Stimulated activated CD4-positive, alpha-beta T cell treated with anti-CD3 and anti-CD28 coated beads, Interleukin-1b, Interleukin-23, amount 100 ng/mL, for 48 hours (primary cell): ENCODE measurements at places on chromosomes 3 and 15.
A peak's percentile ranks its signal among the peaks of the same experiment; 100 is the strongest.

DNA sequence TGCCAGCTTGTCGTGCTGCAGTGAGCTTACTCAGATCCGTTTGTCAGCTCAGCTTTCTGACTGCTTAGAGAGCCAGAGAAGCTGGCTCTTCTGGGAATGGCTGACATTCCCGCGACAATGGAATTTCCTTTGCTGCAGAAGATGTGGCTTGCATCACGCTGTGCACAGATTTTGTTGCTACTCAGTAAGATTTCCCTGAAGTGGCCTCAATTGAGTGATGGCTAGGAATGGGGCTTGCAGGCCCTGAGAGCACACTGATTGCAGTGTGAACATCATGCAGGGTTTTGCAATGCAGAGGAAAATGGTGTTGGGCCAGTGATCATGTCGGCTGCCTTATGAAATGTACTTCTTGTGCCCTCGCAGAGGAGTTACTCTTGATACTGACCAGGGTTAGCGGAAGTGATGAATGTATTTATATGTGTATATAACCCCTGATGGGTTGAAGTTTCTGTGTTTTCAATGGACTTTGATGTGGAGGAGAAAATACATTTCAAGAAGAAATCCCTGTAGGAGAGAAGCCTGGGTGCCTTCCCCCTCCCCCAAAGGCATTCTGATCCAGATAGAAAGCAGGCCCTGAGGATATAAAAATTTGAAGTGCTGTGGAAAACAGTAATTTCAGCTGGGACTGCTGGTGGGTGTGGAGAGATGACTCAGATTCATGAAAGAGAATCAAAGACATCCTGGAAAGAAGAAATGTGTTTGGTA is 102.5 kb upstream of the PDZRN3 start:
- no peak for DNase-seq

- DNase-seq, result no peak
Measured at GRCh38 chr3:168952551-168952950, 711.0 kb downstream of the MECOM start.

DNA sequence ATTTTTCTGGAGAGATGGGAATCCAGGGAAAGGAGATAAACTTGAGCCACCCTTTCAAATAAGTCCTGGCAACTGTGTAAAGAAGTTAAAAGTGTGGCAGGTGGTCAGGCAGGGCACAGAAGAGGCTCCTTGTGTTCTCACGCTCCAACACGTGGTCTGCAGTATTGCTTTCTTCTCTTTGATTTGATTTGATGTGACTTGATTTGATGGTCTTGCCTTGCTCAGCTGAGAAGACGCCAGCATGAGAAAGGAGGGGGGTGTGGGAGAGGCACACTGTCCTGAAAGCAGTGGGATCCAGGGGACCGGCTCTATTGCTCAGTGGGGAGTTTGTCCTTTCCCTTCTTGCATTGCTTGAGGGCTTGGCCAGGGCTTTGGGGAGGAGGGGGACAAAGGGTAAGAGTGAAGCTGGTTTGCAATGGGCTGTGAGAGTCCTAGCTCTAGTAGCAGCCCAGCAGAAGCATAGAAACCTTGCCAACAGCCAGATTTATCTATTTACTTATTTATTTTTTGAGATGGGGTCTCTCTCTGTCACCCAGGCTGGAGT is 25.7 kb upstream of the NEO1 start:
- no peak for DNase-seq

DNA sequence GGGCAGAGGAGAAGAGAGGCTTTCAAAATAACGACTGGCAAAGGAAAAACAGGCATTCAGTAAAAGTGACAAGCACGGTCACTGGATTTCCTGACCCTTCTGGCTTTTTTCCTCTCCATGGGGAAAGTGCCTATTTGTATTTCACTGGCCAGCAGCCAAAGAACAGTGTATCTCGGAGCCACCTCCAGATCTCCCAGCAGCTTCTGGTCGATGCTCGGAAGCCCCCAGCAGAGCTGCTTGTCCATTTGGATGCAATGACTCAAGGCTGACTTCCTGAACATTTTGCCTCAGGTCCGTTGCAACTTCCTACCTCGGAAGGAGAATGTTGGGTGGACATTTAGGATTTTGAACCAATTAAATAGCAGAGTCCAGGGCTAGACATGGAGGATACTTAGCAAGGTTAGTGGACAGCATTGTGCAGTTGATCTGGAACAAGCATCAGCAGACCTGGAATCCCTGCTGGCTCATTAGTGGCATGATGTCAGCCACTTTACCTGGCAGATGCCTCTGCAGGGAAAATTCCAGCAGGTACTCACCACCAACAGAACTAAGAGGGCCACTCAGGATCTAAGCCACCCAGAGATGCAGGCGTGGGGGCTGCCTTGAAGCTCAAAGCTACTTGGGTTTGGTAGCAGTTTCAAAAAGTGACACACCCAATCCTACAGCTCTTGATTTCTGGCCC is 1.1 kb downstream of the FAM107A start:
- DNase-seq, result no peak

GRCh38 chr3:44045476-44046275 is 196.0 kb upstream of the TOPAZ1 start:
- DNase-seq, result no peak

DNA sequence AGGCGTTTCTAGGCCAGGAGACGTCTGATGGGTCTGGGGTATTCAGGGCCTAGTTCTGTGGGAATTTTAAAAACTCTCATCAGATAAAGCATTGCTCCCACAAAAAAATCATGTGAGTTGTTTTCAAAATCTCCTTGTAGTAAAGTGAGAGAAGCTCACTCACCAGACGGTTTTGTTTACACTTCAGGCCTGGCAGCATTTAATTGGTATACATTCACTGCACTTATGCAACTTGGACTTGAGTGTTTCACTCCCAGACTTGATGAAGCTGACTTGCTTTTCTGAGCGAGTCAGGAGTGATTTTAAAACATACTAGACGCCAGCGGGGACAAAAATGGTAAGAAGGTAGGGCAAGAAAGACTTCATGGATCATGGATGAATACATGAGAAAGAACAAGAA is 75.2 kb downstream of the SLCO3A1 start:
- no peak for DNase-seq

DNA sequence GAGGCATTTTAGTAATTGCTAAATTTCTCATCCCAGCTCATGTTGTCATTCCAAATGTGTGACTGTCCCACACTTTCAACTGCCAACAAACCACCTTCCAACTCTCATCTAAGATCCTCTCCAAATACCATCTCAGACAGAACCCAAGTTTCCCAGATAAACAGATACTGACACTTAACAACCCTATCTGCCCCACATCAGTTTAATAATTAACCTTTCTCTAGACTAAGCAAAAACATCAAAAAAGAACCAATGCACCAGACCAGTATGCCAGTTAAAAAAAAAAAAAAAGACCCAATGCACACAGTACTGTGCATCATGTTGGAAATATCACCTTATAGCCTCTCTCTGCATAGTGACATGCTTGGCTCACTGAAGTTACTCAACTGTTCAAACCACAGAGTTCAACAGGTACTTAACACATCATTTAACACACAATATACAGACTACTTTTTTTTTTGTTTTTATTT is 5.5 kb downstream of the SFMBT1 start:
- no peak for DNase-seq

- DNase-seq, result no peak
Measured at GRCh38 chr3:151439652-151440125, 21.2 kb downstream of the IGSF10 start.

- DNase-seq, result no peak
Measured at GRCh38 chr3:99295836-99296235, 342.6 kb upstream of the COL8A1 start.

DNA sequence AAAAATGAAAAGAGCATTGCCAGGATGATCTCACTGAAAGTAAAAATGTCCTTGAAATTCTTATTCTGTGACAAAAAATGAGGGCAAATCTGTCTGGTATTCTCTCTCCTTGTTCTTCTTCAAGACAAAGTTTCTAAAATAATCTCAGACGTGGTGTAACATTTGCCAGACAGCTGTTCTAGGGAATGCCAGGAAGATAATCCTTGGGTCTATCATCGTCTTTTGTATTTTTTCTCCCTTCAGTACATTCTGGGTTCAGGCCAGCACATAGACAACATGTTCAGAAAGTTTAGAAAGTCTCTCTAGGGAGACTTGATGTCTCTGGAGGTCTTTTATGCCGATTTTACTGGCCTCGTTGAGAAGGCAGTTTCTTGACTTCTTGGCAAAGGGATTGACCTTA is 121.2 kb upstream of the HES1 start:
- DNase-seq, result no peak

DNA sequence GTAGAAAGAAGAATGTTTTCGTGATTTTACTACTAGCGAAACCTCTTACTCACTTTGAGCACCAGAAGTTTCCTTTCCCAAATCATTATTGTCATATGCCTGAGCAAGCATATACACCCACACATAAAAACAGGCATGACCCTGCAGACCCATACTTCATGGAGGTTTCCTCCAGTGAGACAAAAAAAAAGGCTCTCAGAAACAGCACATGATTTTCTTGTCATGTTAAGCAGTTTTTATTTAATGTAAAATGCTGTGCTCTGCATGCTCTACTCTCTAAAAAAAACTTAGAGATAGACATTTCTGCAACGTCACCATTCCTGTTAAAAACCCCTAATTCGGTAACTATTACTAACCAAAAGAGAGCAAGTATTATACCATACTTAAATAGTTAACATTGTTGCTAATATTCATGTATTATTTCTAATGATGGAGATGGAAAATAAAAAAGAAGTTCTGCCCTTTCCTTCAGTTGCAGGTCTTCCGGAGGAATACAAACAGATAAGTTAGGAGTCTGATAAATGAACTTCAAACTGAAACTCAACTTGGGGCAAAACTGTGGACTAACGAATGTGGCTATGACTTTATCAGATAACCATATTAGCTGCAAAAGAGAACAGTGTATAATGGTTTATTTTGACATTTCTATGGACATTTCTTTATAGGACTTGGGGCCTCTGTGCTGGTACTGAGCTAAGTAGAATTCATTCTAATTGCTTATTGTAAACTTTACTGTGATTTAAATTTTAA is 15.9 kb downstream of the CD200R1 start:
- peak; percentile 24 for DNase-seq

- no peak for DNase-seq
Measured at GRCh38 chr3:40782111-40782721, 257.5 kb downstream of the ZNF621 start.

- no peak for DNase-seq
Measured at GRCh38 chr3:106826791-106827311, 550.4 kb upstream of the CCDC54 start.

DNA sequence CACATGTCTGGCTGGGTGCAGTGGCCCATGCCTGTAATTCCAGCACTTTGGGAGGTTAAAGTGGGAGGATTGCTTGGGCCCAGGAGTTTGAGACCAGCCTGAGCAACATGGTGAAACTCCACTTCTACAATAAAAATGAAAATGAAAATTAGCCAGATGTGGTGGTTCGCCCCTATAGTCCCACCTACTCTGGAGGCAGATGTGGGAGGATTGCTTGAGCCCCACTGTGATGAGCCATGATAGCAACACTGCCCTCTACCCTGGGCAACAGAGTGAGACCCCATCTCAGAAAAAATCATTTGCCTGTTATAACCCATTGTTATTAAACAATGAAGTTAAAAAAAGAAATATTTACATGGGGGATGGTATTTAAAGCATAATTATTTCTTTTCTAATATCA is 240.1 kb upstream of the ZPLD1 start:
- no peak for DNase-seq

- DNase-seq, result no peak
Measured at GRCh38 chr15:70714565-70714964, 48.8 kb downstream of the UACA start.

DNA sequence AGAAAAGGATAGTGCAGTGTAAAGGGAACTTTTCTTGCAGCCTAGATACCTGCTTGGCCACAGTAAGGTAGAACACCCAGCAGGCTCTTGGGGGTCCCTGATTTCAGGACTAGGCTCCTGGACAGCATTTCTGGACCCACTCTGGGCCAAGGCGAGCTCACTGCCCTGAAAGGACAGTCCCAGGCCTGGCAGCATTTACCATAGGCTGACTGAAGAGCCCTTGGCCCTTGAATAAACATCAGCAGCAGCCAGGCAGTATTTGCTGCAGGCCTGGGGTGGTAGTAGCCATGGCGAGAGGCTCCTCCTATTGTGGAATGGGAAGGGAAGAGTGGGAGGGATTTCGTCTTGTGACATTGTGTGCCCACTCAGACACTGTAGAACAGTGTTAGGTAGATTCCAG is 529.2 kb downstream of the TUSC7 start:
- DNase-seq, result no peak
